Stimulated activated CD4-positive, alpha-beta T cell treated with anti-CD3 and anti-CD28 coated beads, Interleukin-1b, Interleukin-23, amount 100 ng/mL, for 1 hour (primary cell): ENCODE measurements at places on chromosomes 3 and 15.

DNA sequence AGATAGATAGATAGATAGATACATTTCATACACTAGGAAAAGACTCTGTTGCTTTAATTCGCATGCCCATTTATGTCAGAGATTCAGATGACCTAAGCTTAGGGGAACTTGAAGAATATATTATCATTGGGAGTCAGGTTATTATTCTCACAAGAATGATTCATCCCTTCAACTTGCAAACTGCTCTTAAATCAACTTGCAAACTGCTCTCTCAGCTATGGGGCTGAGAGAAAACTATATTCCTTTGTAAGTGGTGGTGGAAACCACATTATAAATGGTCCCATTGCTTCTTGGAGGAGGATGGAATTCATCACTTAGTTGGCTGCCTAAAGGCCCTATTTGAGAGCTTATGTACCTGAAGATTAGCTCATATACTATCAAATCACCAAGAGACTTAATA lies 160.9 kb upstream of the STAC start:
- DNase-seq = no peak

DNA sequence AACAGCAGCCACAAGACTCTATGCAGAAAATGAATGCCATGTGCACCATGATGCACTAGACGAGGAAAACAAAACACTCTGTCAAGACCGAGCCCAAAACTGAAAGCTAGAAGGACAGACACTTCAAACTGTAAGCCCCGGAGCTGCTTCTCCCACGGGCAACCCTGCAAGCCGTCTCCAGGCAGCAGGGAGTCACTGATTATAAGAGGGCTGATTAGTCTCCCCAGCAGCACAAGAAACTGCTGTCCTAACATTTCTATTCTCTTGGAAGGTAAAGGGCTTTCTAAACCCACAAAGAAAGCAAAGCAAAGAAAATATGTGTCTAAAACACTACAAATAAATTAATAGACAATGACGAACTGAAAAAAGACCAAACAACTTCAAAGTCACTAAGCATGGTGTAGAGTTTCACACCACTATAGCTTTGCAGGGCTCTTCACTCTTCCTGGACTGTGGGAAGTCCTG lies 15.5 kb downstream of the TBC1D2B start:
- DNase-seq = no peak

- no peak for DNase-seq
Measured at GRCh38 chr15:64144565-64145281, 6.8 kb upstream of the SNX22 start.

- DNase-seq = no peak
Measured at GRCh38 chr3:42975456-42975855, 3.7 kb upstream of the GASK1A start.

DNA sequence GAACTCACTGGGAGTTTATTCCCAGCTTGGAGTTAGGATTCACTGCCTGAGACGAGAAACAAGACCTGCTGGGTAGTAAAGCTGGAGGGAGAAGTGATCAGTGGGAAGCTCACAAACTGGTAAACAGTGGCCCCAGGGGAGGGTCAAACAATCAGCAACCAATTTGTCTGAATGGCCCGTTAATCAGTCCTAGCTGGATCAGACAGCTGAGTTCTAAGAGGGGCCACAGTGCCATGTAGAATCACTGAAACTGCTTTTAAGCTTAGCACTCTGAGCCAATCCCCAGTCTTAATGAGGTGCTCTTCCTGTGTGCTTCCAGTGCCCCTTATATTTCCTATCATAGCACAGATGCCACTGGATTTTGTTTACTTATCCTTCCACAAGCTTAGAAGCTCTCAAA lies 591.7 kb downstream of the RSL24D1 start:
- DNase-seq = no peak

GRCh38 chr3:51610708-51611107 lies 60.3 kb upstream of the TEX264 start:
- DNase-seq = no peak

- no peak for DNase-seq
Measured at GRCh38 chr3:174168538-174169254, 690.4 kb upstream of the NAALADL2 start.

DNA sequence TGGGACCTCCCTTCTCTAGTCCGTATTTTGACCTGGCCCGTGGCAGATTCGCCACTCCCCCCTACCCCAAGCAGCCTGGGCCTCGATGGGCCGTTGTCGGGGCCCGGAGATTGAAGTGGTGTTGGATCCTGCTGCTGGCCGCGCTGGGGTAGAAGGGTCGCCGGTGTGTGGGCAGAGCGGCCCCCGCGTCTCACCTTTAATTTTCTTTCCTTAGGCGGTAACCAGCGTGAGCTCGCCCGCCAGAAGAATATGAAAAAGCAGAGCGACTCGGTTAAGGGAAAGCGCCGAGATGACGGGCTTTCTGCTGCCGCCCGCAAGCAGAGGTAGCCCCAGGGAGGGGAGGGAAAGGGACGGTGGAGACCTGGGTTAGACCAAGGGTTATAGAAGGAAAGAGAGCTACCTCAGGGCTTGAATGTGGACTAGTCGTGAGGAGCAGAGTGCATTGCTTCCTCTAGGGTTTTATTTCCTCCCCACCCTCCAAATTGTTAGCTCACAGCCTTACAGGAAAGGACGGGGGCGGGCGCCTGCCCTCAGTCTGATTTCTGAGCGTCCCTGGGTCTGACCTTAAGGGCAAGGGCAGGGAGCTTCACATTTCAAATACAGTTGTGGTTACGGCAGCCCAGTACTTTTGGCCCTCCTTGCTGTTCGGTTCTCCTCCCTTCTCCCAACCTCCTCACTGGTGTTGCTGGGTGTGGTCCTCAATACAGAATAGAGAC lies 799 bp downstream of the SERF2 start:
- DNase-seq = no peak

GRCh38 chr3:12916159-12916558 lies 74.8 kb upstream of the RPL32 start:
- no peak for DNase-seq

- DNase-seq = no peak
Measured at GRCh38 chr3:24320601-24321000, 174.0 kb downstream of the THRB start.

DNA sequence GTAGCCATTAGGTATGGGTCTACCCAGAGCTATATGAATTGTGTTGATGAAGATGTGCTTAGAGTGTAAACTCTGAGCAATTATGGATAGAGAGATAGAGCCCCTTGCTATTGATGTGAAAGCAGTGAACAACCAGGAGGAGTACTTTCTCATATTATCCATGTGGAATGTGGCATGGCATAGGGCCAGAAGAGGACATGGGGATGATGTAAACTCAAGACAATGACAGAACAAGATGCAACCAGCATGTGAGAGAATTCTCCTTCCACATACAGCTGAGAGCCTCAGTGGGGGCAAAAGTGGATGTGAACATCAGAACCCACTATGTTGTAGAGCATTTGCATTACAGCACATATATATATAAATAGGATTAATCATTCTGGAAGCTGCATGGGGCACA lies 36.4 kb upstream of the BNC1 start:
- no peak for DNase-seq

DNA sequence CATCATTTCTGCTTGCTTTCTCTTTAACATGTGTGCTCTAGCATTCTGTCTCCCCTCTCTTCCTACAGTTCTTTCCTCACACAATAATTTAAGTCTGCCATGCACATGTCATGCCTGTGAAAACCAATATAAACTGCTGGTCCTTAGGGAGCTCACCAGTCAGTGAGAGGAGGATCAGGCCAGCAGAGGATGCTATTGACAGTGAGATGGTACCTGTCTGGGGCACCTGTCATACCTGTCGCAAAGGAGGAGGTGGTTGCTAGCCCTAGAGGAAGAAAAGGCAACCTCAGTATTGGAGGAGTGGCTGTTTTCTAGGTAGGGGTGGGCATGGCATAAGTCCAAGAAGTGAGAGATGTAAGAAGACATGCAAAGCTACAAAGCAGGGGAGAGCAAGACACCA lies 194.6 kb downstream of the GABRG3 start:
- DNase-seq = no peak

DNA sequence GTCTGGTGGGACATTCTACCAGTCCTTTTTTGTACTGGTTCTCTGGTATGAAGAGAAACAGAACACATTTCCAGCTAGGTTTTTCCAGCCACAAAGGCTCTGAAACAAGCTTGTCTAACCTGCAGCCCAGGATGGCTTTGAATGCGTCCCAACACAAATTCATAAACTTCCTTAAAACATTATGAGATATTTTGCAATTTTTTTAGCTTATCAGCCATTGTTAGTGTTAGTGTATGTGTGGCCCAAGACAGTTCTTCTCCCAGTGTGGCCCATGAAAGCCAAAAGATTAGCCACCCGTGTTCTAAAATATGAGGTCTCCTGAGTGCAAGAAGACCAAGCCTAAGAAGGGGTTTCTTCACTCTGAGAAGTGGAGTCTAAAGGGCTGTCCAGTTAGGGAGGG lies 18.4 kb upstream of the TIMP4 start:
- DNase-seq = no peak

- no peak for DNase-seq
Measured at GRCh38 chr3:170038434-170039110, 777 bp downstream of the GPR160 start.

DNA sequence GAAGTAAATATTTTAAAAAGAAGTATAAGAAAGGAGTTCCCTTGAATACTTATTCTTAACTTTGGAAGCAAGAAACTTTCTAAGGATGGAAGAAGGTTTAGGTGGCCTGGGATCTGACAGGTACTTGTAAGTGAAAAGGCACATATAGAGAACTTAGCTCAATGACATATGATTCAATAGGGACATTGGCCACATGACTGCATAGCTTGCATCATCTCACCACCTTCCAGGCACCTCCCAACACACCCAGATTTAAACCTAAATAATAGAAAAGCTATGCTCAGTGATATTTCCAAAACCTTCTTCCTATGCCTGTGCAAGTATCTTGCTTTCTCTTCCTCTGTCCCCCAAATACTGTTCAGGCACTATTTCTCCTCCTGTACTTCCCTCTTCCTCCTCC lies 4.7 kb upstream of the P2RY1 start:
- DNase-seq = no peak

DNA sequence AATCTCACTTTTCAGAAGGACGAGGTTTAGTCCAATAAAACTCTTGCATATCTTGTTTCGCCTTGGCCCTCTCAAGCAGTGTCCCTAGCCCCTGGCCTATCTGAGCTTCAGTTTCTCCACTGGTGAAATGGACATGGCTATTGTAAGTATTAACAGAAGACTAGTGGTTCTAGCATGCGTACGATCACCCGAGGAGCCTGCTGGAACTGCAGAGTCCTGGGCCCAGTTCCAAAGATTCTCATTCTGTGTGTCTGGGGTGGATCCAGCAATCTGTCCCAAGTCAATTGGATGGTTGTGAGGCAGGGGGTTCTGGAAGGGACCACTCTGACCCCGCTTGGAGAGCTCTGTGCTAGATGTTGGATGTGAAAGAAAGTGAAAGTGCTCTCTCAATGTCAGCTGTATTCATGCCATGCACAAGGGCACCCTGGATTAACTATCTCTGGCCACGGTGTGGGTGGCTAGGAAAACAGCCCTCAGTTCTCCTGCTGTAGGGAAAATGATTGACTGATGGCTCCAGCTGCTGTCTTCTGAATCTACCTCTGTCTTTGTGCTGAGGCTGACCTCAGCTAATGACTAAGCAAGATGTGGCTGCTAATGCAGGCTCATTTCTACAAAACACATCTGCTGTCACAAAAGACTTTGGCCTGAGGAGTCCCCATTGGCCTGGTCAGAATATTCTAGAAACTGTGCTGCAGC lies 1.9 kb upstream of the PLA1A start:
- no peak for DNase-seq

GRCh38 chr3:16396202-16396601 lies 117.3 kb downstream of the RFTN1 start:
- no peak for DNase-seq

GRCh38 chr15:58095415-58095814 lies 29.9 kb upstream of the ALDH1A2 start:
- no peak for DNase-seq

DNA sequence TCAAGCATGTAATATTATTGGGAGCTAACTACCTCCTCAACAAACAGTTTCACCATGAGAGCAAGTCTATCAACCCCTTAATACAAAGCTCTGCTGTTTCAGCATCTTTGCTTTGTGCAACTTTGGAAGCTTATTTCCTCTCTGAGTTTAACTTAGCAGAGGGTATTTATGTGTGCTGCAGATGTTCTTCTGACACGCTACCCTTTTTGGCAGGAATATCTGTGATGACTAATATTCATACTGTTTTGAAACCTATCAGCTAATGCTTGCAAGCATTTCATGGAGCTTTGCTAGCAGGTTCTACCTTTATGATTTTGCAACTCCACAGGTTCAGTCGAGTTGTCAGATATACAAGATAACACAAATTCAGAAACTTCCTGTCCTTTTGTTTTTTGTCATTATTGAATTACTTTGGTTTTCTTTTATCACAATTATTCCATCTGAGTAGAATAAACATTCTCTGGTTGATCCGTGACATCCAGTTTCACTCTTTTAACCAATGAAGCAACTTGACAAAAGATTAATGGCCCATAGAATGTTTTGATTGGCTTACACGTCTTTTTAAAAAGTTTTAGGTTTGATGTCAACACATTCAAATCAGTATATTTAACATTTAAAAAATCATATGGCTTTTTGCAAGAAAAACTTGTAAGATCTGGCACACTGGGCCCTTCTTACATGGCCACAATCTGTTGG lies 1.7 kb upstream of the SLC9A9 start:
- no peak for DNase-seq

DNA sequence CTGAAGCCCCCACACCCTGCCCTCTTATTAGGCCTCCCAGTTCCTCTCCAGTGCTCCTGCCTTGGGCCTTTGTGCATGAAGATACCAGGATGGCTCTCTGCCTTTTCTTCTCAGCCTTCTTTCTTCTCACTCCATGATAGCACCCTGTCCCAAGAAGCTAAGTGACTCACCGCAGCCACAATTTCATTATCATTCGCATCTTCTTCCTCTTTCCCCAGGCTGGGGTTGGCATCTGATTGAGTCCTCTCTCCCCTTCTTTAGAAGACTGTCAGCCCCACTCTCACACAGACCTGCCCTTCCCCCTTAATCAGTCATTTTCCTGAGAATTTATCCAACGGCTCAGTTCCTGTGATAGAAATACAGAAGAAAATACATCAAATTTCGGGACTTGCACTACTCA lies 102.0 kb downstream of the STAC start:
- no peak for DNase-seq

DNA sequence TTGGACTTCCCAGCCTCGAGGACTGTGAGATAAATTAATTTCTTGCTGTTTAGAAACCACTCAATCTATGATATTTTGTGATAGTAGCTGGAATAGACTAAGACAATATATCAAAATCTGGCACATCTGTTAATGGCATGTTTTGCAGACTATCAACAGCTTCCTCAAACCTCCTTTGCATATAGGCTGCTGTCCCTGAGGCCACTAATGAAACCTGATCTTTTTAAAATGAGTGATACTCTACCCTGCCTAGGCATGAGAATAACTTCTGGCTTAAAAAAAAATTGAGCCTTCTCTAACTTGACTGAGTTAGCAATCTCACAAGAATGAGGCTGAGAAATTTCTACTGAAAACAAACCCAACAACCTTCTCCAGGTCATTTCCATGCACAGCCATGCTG lies 176.0 kb upstream of the CRBN start:
- no peak for DNase-seq

GRCh38 chr3:150090006-150090405 lies 119.3 kb upstream of the PFN2 start:
- DNase-seq = no peak
